AG08396 (cell line): ENCODE measurements at places on chromosomes 1 and 21.

- no peak for DNase-seq
These were observed 38.7 kb downstream of the GNPAT start for GRCh38 chr1:231279683-231280082.

GRCh38 chr1:32470991-32471694 is 6.3 kb downstream of the ZBTB8B start:
- peak; percentile 41 for DNase-seq

DNA sequence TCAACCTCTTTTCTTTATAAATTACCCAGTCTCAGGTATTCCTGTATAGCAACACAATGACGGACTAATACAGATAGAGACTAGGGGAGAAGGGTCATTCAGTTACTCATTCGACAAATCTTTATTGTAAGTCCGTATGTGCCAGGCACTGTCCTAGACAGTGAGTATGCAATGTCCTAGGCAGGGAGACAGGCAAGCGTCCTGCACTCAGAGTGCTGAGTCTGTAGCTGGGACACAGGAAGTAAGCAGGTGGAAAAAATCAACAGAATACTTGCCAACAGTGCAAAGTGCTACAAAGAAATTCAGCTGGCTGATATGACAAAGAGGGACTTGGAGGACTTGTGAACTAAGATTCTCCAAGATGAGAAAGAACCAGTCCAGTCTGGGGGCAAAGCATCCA is 92.2 kb upstream of the ZBTB40 start:
- no peak for DNase-seq

DNA sequence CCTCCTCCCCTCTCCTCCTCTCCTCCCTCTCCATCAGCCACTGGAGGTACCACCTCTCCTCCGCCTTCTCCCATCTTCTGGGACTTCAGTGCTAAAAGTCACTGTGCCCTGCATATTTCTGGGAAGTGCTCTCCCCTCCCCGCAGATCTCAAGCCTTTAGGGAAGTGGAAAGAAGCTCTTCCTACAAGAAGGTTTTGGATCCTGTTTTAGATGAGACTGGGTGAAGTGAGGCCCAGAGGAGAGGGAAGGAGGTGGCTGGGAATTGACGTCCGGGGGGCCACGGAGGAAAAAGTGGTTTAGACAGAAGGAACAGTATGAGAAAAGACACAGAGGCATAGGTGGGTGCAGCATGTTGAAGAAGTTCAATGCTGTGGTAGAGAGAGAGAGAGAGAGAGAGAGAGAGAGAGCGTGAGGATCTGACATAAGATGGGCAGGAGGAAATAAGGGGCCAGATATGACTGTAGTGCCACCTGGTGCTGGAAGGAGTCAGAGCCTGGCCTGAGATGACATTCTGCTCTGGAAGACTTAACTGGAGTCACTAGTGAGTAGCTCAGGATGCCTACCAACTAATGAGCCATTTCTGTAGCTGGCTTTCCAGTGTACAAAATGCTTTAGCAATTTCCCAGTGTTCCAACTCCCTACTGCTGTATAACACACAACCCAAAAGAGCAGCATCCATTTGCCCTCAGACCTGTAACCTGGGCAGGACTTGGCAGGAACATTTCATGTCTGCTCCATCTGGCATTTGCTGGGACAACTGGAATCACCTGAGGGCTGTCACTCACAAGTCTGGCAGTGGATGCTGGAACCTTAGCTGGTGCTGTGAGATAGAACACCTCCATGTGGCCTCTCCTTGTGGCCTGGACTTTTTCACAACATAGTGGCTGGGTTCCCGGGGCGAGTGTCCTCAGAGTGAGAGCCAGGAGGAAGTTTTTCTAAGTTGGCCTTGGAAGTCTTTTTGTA is 16.6 kb upstream of the ZSCAN20 start:
- DNase-seq, result peak; percentile 75

DNA sequence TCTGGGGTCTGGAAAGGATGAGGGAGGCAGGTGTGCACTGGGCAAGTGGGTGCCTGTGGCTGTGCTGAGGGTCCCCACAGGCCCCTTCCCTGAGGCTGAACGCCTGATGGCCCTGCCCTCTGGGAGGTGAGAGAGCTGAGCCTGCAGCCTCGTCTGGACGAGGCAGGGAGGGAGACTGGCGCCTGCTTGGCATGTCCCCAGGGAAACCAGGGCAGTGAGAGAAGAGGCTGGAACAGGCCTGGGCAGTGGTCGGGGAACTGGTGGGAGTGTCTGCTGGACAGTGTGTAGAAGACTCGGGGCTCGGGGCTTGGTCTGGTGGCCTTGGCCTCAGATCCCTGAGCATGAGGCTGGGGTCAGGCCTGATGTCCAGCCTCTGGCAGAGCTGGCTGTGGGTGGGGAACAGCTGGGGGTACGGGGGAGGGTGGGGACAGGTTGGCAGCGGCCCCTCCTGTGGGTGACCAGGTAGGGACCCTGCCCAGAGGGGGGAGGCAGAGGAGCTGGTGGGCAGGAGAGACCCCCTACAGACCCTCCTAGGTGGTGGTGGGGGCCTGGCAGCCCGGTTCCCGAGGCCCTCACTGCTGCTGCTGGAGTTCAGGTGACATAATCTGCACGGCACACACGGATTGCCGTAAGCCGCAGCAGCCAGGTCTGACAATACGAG is 30.8 kb upstream of the PLCH2 start:
- no peak for DNase-seq

- no peak for DNase-seq
These were observed 57.6 kb upstream of the JUN start for GRCh38 chr1:58841455-58841854.

- no peak for DNase-seq
These were observed 62.7 kb downstream of the DMAP1 start for GRCh38 chr1:44275991-44276405.

- DNase-seq, result no peak
These were observed 175.2 kb downstream of the KCNT2 start for GRCh38 chr1:196433000-196433399.

DNA sequence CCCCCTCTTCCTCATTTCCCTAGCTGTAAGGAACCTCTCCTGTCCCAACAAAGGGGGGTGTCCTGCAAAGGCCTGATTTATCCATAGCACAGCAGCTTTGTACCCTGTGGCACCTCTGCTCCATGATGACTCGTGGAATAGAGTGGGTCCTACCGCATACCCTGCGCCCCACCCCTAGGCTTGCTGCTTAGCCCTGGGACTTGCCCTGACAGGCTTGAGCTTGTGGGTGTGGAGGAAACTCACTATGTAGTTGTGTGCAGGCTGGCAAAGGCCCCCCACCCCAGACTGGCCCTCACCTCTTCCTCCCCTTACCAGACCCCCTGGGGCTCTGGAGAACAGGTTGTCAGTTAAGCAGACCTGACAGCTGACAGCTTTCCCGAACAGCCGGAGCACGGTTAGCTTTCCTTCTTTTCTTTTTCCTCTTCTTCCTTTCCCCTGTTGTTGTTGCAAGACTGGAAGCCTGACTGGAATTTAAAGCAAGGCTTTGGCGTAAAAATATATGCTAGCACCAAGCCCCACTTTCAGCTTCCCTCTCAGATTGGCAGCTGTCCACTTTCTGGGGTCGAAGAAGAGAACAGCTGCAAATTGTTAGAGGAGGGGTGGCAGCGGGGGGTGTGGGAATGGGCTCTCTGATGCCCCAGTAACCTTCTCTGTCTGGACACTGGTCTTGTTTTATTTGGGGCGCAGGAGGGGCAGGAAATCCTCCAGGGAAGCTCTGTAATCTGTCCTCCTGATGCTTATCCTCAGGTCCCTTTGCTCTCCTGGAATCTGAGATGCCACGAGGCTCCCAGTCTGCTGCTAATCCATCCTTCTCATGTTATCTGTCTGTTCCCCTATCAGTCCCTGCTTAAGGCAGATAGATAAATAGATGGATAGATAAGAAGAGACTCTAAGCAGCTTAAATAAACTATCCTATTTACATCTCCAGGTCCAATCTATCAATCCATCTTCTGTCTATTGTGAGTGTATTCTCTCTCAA is 134.6 kb downstream of the BRINP2 start:
- no peak for DNase-seq

DNA sequence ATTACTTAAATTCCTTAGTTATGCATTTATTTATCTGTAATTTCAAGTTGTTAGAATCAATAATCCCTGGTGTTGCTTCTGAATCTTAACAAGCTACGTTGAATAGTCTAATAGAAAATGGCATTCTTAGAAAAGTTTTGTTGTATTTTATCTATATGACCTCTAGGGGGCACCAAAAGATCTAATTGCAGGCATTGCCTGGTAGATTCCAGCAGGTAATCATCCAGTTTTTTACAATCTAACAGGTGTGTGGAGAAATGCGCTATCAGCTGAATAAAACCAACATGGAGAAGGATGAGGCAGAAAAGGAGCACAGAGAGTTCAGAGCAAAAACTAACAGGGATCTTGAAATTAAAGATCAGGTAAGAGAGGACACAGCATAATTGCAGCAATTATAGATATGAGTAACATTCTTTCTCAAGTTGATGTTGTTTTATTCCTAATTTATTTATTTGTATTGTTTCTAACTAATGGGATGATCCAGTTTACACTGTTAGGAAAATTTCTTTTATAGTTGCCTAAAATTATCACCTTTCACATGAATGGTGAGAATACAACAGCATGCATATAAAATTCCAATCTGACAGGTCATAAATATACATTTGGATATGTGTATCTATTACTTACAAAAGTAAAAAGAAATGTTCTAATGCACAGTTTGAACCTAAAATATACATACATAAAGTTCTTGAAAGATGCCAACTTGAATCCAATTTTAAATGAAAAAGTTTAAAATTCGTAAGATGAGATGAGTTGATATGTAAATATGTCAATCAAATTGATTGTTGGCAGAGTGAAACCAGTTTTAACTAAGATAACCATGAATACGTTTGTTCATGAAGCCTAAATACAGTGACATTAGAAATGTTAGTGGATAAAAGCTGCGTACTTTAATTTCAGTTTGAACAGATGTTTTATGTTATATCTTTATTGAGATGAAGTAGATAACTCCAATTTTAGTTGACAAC is 88.4 kb downstream of the SDCCAG8 start:
- peak; percentile 30 for DNase-seq

- DNase-seq, result no peak
These were observed 17.8 kb downstream of the TFF3 start for GRCh38 chr21:42297377-42297776.

DNA sequence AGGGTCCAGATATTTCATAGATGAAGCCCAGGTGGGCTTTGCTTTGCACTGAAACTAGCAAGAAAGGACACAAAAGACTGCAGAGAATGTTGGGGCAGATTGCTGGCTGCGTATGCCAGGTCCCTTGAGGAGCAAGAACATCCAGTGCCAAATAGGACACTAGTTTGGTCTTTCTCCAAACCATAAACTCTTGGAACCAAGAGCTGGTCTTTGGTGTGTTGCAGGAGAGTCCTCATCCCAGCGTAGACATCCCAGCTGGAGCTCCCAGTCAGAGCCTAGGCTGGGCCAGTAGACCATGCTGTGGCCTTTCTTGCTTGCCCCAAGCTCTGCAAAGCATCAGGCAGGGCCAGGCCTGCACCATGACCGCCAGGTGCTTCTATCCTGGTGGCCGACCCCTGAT is 87.5 kb downstream of the ATP5PO start:
- no peak for DNase-seq

GRCh38 chr1:150484861-150485260 is 2.4 kb upstream of the TARS2 start:
- DNase-seq, result peak; percentile 33

GRCh38 chr1:43821471-43821870 is 112.1 kb upstream of the ARTN start:
- DNase-seq, result no peak

- DNase-seq, result no peak
These were observed 5.6 kb upstream of the ERO1B start for GRCh38 chr1:236287356-236287755.

DNA sequence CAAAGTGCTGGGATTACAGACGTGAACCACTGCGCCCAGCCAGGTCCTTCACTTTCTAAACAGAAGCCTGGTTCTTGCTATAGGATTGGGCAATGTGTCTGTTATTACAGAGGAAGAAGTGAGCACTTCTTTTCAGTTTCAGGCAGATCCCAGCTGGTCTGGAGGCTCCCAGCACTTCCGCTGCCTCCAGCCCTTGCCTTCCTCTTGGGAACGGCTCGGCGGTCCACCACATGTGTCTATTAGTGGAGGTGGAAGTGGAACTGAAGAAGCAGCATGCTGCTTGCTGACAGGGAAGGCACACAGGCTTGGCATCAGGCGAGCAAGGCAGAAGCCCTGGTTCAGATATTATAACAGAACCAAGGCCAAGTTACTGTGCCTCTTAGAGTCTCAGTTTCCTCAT is 17.0 kb downstream of the MKNK1 start:
- DNase-seq, result no peak

DNA sequence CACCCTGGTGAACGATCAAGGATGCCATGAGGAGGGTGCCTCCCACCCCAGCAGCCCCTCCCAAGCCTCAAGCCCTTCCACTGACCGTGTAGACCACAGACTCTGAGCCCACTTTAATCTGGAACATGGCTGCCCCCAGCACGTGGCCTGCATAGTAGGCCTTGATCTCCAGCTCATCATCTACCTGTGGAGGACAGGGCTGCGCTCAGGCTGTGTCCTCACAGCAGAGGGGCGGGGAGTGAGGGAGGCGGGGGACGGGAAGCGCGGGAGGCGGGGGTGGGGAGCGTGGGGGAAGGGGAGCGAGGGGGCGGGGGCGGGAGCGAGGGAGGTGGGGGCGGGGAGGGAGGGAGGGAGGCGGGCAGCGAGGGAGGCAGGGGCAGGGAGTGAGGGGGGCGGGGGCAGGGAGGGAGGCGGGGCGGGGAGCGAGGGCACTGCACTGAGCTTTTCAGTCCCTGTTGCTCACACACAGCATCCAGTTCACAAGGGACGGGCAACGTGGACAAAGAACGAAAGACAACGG is 7.1 kb downstream of the PUSL1 start:
- DNase-seq, result no peak

- peak; percentile 92 for DNase-seq
These were observed 17.3 kb downstream of the NOC2L start for GRCh38 chr1:941588-942383.

GRCh38 chr1:241702442-241703373 is 50.6 kb downstream of the WDR64 start:
- no peak for DNase-seq

DNA sequence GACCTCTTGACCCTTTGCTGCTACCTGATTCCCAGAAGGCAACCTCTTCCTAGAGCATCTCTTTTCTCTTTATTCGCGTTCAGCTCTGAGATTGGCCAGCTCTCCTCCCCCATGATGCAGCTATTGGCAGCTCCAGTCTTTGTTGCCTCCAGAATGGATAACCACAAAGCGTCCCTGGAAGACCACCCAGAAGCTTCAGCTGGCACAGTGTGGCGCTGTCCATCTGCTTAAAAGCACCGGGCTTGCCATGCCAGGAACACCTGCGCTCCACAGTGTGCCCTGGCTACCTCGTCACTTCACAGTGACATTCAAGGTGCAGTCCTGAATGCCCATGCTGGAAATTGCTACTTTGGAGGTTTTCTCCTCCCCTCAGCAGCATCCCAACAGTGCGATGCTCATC is 353.9 kb downstream of the LMO4 start:
- no peak for DNase-seq

GRCh38 chr1:156367383-156368156 is 1.4 kb upstream of the RHBG start:
- DNase-seq, result no peak

- no peak for DNase-seq
These were observed 41.5 kb downstream of the LRRC3 start for GRCh38 chr21:44496564-44497550.
